ENCODE measurements at places on chromosomes 2 and 18.

GRCh38 chr2:220263300-220263699 is 635.9 kb downstream of the SLC4A3 start:
- no peak for DNase-seq

- no peak for DNase-seq
Observed at GRCh38 chr2:83305758-83306378, 1153.2 kb downstream of the SUCLG1 start.

DNA sequence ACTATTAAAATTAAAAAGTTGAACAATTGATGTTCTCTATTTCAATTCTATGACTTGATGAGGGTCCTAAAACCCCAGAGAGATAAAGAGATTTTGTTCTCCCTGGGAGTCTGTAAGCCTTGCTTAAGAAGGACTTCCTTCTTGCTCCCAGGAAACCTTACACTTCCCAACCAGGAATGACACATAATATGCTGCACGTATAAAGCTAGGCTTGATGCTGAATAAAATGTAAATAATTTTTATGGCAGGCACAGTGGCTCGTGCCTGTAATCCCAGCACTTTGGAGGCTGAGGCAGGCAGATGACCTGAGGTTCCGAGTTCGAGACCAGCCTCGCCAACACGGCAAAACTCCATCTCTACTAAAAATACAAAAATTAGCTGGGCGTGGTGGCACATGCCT is 27.8 kb downstream of the SPIRE1 start:
- no peak for DNase-seq

- peak; percentile 77 for DNase-seq
Observed at GRCh38 chr2:84971510-84972206, 697 bp downstream of the KCMF1 start.

- no peak for DNase-seq
Observed at GRCh38 chr2:149579972-149580882, 7.3 kb downstream of the MMADHC start.

DNA sequence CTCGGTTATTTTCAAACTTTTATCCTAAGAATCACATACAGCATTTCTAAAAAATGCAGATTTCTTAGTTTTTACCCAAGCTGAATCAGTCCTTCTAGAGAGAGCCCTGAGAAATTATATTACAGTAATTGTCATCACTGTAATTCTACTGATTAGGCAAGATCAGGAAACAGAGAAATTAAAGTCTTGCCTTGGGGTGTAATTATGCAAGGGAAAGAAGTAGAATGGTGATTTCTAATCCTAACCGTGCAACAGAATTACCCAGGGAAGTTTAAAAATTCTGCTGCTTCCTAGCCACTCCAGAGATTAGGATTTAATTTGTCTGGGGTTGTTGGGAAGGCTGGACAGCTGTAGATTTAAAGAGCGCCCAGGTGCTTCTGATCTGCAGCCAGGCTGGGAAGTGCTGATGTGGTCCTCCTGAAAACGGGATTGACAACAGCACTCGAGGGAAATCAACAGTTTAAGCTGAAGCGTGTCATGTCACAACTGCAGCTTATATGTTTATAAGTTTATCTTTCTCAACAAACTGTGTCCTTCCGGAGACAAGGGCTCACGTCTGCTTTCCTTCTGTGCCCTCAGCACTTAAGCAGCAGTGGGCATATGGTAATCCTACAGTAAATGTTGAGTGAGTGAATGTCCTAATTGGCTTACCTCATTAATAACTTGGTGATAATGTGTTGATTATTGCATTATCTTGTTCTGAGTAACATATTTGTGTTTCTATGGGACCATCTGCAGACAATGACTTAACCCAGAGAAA is 671.9 kb upstream of the SOX11 start:
- no peak for DNase-seq

DNA sequence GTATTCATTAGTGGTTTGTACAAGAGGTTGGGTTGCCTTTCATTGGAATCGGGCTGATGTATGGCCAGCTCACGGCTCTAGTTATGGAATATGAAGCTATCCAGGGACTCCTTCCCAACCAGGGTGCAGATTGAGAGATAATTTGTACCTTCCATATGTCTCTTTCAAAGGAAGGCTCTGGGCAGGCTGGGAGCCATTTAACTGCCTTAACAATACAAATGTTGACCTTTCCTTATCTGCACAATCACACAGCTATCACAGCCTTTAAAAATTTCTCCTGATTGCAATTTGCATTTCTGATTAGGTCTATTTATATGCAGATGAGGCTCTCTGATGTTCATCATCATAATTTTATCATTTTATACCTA is 58.7 kb downstream of the MYO3B start:
- no peak for DNase-seq

DNA sequence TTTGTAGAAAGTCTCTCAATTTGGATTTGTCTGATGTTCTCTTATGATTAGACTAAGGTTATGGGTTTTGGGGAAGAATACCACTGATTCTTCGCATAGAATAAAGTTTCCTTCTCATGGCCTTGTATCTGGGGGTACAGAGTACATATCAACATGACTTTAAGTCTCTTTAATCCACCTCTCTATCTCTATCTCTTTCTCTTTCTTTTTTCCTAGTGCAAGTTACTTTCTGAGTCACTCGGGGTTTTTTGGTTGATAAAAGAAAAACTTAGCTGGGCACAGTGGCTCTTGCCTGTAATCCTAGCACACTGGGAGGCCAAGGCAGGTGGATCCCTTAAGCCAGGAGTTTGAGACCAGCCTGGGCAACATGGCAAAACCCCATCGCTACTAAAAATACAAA is 100.1 kb upstream of the MAP4K3 start:
- DNase-seq, result no peak

GRCh38 chr2:168758970-168759820 is 43.2 kb upstream of the NOSTRIN start:
- DNase-seq, result peak; percentile 54

DNA sequence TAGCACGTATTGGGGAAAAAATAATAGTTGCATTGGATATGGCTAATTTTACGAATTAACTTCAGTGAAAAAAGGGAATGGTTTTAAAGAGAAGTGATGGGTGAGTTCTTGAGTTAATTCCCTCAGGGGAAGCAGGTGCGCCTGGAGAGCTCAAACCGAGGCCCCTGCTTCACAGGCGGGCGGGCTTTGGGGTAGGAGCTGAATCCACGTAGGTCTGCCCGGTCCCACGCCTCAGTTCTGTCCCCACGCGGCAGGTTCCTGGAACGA is 44.1 kb downstream of the GORASP2 start:
- no peak for DNase-seq

DNA sequence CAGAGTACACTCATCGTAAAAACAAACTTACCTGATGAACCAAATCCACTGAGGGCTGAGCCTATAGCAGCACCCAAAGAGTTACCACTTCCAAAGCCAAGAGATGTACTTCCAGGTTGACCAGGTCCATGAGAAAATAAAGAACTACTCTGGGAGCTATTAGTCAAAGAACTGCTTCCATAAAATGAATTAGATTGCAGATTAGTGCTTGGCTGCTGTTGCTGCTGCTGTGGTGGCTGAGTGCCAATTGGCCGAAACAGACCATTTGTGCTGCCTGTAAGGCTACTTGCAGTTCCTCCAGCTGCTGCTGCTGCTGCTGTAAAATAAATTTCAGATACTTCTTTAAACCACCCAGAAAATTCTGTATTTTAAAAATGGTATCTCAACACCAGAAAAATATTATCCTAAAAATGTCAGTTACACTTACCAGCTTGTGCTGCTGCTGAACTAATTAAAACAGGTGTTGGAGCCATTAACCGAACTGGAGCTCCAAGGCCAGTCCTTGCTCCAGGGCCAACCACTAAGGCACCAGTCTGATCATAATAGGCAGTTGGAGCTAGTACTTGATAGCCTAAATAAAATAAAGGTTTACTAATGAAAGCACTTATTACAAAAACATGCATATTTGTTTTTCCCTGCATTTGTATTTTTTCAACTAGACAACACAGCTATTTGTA is 58.1 kb upstream of the SDC1 start:
- no peak for DNase-seq

DNA sequence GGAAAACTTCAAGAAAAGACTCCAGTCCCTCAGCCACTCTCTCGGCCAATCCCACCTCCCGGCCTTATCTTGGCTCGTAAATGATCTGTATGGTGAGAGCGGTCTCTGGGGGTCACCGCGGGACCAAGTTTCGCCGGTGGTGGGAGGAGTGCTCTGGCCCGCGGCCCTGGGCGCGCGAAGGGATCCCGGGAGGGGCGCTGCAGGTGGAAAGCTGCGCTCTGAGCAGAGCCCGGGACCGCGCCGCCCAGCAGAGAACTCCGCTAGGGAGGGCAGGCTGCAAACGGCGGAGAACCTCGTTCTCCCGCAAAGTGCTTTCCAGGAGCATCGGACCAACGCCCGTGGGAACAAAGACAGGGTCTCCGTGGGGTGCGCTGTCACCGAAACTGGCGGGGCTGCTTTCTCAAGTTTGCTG is 622 bp downstream of the LRP2 start:
- no peak for DNase-seq

DNA sequence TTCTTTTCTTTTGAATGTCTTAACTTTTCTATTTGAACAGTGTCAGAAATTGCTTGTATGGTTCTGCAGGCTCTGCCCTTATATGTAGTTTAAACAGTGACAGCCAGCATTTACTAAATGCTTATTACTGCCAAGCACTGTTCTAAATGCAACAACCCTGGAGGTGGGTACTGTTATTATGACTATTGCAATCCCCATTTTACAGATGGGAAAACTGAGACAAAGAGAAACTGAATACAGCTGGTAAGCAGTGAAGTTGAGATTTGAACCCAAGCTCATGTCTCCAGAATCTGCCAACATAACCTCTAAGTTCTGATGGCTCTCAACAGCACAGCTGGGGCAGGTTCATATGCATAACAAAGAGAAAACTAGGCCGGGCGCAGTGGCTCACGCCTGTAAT is 105.7 kb upstream of the GATA6 start:
- no peak for DNase-seq

- DNase-seq, result no peak
Observed at GRCh38 chr2:132252894-132253264, 91.1 kb upstream of the ANKRD30BL start.

GRCh38 chr2:98556344-98557033 is 51.8 kb downstream of the COA5 start:
- DNase-seq, result no peak

GRCh38 chr2:160351956-160352355 is 141.7 kb downstream of the RBMS1 start:
- DNase-seq, result no peak

- peak; percentile 79 for DNase-seq
Observed at GRCh38 chr18:74498712-74499627, 2.8 kb downstream of the CNDP2 start.

DNA sequence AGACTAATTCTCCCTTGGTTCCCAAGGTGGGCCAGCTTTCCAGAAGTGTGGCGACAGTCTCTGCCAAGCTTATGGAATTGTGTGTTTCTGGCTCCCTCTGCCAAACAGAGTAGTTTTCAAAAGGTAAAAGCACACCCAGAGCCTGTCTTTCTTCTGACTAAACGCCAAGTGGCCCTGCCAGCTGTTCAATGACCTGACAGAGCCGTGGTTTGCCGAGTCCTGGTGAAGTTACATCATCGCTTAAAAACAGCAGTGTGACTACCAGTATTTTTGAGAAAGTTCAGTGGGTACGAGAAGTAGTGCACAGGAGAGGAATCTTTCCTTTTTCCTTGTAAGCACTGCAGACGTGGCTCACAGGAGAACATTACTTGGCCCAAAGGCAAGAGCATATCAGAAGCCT is 1.9 kb downstream of the PER2 start:
- DNase-seq, result no peak

DNA sequence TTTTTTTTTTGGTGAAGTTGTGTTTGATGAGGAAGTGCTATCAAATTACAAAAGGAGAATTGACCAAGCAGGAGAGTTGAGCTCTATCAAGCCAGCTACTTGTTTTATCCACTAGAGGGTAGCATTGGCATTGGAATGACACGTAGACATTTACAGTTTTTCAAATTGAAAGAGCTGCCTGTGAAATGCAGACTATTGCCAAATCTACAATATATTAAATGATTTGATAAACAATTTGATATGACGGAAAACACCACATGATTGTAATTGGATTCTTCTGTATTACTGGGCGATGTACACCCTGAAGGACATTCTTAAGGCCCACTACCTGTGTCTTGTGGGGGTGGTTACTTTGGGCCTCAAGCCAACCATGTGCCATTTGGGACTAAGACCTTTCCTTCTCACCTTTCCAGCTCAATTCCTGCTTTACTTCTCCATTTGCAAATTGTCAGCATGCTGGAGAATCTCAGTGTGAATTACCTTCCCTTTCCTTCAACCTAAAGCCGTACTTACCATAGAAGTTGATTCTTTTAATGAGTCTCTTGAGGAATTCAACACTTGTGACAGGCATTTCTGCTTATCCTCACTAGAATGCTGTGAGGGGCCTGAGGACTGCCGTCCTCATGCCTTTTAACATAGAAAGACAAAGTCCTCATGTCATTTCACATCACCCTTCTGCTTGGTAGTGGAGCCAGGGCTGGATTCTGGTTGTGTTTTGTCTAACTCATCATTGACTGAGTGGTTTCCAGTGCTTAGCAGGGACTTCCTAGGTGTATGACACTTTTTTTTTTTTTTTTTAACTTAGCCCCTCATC is 134.8 kb upstream of the THUMPD2 start:
- DNase-seq, result peak; percentile 23

DNA sequence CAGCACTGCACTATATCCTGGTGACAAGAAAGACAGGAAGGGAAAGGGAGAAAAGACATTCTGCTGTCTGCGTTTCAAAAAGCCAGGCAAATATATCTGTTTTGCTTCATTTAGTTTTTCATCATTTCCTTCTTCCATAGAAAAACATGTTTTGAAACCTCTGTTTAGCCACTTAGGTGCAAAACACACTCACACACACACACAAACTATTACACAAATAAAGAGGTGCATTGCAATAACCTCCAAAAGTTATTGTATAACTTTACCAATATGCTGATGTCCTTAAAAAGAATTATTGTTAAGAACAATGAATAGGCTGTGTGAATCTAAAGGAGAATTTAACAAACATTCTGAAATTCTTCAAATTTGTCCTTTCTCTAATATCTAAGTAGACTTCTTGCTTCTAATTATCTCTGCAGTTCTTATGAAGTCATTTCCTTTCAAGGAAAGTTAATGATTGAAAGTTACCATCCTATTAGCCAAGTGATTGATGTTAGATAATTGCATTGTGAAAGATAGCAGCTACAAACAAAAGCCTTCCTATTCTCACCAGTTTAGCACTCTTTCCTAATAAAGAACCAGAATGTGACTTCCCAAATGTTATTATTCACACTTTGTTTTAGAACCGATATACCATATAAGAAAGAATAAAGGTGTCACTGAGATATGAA is 516.7 kb downstream of the KCNJ3 start:
- no peak for DNase-seq

Data from CD4-positive, alpha-beta memory T cell (primary cell).